ENCODE measurements at places on chromosomes 12 and 14. TPM values are rescaled to one million over a fixed set of nuclear protein-coding genes. Genes with fewer than 3 reads are reported as not detected.
A peak's percentile ranks its signal among the peaks of the same experiment; 100 is the strongest.

GRCh38 chr14:39419272-39419671 lies 13.0 kb downstream of the FBXO33 start:
- H3K4me3 ChIP-seq = no peak overlapping the region
- H3K27me3 ChIP-seq = no peaks in the 10 kb centered on the region
- H3K36me3 ChIP-seq = peaks cover 4% of the 10 kb centered on the region
- no peak for DNase-seq
- H3K27ac ChIP-seq = no peak overlapping the region

GRCh38 chr12:39451977-39452376 lies 9.1 kb upstream of the KIF21A start:
- no peak overlapping the region for H3K4me3 ChIP-seq
- no peaks in the 10 kb centered on the region for H3K27me3 ChIP-seq
- no peak overlapping the region for H3K27ac ChIP-seq

- H3K27ac ChIP-seq = peak overlapping the region; percentile 1
- peaks cover 6% of the 10 kb centered on the region for H3K36me3 ChIP-seq
- DNase-seq = no peak
Observed at GRCh38 chr12:56188131-56188777, 1.0 kb downstream of the SMARCC2 start.

DNA sequence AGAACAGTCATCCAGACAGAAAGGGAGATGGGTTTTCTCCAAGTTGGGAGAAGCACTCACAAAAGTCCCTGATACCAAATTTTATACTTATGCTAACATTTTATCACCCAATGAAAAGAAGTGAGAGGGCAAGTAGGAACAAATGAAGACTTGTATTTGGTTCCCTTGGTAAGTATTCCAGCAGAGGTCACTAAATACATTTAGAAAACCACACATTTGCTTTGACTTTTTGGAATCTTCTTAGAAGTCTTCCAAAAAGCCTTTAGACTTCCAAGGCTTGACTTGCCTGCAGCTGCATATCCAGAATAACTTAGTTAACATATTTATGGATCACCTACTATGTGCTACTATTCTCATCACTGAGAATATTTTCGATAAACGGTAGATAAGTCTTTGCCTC lies 3.1 kb upstream of the GYS2 start:
- no peaks in the 10 kb centered on the region for H3K4me1 ChIP-seq
- H3K27me3 ChIP-seq = peaks cover 2% of the 10 kb centered on the region
- no peak for DNase-seq
- no peaks in the 10 kb centered on the region for H3K36me3 ChIP-seq
- no peak overlapping the region for H3K27ac ChIP-seq
- H3K4me3 ChIP-seq = no peak overlapping the region

DNA sequence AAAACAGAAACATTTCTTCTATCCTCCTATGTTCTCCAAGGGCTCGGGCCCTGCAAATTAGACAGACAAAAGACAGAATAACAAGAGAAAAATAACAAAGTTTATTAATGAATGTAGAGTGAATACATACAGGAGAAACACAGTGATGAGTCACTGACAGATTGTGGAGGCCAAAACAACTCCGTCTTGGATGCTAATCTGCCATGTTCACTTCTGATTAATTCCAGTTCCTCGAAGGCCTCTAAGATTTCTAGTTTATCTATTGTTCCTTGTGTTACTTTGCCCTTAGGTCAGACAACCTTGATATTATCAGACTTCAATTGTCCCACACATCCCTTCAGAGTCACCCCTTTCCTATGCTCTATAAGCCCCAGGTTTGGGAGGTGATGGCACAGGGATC lies 26.8 kb upstream of the NEDD1 start:
- DNase-seq = no peak
- H3K27me3 ChIP-seq = no peaks in the 10 kb centered on the region
- no peaks in the 10 kb centered on the region for H3K36me3 ChIP-seq

DNA sequence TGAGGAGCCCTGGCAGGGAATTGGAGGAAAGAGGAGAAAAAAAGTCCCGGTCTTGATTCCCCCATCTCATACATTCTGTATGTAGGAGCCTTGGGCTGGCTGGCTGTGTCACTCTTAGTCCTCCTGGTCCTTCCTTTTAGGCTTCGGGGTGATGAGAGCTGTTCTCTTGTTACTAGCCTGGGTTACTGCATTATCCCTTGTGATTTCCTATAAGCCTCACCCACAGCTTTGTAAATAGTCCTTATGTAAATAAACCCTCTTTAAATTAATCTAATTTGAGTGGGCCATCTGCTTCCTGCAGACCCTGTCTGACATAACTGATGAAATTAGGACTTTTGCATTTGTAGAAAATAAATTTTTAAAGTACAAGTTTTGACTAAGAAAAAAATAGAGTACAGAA lies 19.2 kb downstream of the DNM1L start:
- H3K36me3 ChIP-seq = no peaks in the 10 kb centered on the region
- H3K4me3 ChIP-seq = no peak overlapping the region
- H3K27ac ChIP-seq = no peak overlapping the region
- H3K4me1 ChIP-seq = no peaks in the 10 kb centered on the region
- no peak for DNase-seq
- H3K27me3 ChIP-seq = no peaks in the 10 kb centered on the region

ZDHHC22 gene
- total RNA-seq = not detected

CLEC14A gene
- 36.8 TPM for total RNA-seq

MYH7 gene
- not detected for total RNA-seq

RDH16 gene
- total RNA-seq = 0.75 TPM

OSBPL8 gene
- total RNA-seq = 77.8 TPM

Data from aorta (tissue), 5 donors.